NCI-H2081 treated with DMSO at 0.1 percent for 48 hours (cell line): ENCODE measurements at places on chromosomes 13 and 19.

GRCh38 chr19:49301165-49301865 lies 23.7 kb downstream of the SLC6A16 start:
- DNase-seq, result no peak

DNA sequence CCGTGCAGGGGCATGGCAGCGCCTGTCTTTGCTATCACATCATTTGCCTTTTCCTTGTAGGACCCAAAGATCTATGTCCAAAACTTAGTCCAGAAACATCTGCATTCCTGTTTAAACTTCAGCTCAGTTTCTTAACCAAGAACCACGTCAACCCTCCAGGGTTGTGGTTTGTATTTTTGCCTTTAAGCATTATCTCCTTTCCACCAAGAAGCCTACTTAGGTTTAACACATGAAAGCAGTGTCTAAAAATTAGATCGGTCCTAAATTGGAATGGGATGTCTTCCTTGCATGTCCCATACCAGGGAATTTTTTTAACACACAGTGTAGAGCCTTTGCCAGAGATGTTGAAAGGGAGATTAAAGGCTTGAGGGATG lies 38.8 kb downstream of the DHRS12 start:
- DNase-seq, result no peak

GRCh38 chr13:51829568-51829899 lies 15.4 kb downstream of the TMEM272 start:
- DNase-seq, result no peak

DNA sequence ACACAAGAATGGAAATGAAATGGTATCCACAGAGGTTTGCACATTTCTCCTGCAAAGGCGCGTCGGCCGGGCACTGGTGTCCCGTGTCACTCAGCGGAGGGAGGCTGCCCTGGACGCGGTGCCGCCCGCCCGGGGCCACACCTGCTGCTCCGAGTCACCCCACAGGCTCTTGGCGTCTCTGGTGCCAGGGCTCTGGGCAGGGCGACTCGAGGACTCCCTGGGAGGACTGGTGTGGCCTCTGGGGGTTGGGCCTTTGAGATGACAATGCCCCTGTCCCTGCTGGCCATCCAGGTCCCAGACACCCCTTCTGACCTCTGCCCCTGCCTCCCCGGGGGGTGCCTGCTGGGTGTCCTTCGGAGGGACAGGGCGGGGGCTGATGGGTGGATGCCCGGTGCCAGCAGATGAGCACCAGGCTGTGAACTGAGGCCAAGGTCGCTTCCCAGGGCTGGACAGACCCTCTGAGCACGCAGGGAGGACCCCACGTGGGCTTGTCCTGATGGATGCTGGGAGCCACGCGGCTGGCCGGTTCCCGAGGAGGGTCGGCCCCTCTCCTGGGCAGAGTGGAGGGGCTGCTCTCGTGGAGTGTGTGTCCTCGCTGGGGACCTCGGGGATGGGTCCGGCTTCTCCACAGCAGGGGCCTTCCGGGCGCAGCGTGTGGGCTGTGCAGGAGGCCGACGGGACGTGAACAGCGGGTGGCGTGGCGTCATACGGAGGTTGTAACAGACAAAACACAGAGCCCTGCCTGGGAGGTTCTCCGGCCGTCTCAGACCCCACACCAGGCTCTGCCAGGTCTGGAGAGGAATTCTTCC lies 4.7 kb upstream of the CACTIN start:
- no peak for DNase-seq

GRCh38 chr19:41376241-41376997 lies at the start of gene TMEM91:
TSS of gene TMEM91 (plus strand) at chr19:41376533. CDS start at chr19:41378310, 1,777 bp downstream.
- DNase-seq, result no peak

- no peak for DNase-seq
Observed at GRCh38 chr19:2237051-2237868, 636 bp downstream of the SF3A2 start.
